ENCODE measurements at places on chromosomes 12 and 14. TPM values are rescaled to one million over a fixed set of nuclear protein-coding genes. Genes with fewer than 3 reads are reported as not detected.

- no peak for DNase-seq
These were observed 14.3 kb downstream of the PPP2R5C start for GRCh38 chr14:101775826-101776225.

DNA sequence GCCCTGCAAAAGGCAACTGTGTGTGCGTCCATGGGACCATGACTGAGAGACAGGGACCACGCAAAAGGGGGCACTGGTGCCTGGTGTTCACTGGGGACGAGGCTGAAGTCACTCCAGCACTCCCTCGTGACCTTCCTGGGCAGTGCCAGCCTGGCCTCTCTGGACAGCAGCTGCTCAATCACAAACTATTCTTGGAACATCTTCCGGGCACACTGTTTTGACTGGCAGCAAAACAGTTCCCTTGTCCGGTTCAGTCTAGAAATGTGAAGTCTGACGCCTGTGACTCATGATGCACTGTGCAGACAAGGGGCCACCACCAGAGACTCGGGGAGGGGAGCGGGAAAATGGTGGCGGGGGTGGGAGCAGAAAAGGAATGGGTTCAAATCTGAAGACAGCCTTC, 20.8 kb downstream of the SNRNP35 start:
- peak; percentile 80 for DNase-seq

DNA sequence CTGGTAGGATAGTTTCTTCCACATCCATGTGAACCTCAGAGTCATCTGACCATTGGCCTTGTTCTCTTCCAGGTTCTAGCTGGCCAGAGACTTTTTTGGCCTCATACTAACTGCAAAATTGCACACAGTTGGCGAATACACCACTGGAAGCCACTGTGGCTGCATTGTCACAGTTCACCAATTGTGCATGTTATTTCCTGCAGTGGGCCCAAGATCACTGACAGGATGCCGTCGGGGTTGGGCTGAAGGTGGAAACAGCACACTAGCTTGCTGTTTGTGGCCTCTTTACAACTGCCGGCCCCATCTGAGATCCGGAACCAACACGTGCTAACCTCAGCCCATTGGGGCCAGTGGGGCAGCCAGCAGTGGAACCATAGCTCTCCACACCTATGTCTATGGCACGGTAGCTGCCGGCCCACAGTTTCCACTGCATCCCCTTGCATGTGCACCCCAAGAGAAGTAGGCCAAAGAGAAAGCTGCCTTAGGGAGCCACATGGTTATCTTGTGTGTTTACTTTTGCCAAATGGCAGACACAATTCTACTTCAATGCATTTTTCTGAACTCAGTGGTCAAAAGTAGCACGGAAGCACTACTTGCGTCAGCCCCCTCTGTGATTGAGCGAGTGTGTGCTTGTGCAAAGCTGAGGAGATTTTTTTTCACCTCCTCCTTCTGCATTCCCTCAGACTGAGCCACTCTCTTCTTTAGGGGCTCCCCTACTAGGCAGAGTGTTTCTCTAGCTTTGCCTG, 464.0 kb downstream of the RAD51B start:
- DNase-seq: no peak

DNA sequence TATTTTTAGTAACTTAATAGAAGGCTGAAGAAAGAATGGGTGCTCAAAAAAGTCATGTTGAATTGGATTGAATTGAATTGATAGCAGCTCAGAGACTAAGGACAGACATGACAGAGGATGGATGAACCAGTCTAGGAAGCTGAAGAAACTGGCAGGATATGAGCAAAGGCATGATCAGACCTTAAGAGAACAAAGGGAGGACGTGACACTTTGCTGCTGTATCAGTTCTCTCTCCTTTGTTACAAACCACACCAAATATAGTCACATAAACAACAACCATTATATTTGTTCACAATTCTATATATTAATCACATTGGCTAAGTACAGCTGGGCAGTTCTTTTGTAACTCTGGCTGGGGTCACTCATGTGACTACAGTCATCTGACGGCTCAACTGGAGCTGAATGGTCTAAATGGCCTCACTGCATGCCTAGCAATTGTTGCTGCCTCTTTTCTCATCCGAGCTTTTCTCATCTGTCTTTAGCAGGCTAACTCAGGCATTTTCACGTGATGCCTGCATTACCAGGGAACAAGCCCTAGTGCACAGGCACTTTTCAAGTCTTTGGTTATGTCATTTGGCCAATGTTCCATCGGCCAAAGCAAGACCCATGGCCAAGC, 355.0 kb downstream of the ETNK1 start:
- no peak for DNase-seq

GRCh38 chr12:30144777-30145683, 361.3 kb upstream of the TMTC1 start:
- DNase-seq: no peak

The MANSC1 gene
- total RNA-seq: 0.92 TPM

The NYNRIN gene
- total RNA-seq: 0.30 TPM

All from MG63 (cell line).